ENCODE measurements at places on chromosomes 3 and 15.

DNA sequence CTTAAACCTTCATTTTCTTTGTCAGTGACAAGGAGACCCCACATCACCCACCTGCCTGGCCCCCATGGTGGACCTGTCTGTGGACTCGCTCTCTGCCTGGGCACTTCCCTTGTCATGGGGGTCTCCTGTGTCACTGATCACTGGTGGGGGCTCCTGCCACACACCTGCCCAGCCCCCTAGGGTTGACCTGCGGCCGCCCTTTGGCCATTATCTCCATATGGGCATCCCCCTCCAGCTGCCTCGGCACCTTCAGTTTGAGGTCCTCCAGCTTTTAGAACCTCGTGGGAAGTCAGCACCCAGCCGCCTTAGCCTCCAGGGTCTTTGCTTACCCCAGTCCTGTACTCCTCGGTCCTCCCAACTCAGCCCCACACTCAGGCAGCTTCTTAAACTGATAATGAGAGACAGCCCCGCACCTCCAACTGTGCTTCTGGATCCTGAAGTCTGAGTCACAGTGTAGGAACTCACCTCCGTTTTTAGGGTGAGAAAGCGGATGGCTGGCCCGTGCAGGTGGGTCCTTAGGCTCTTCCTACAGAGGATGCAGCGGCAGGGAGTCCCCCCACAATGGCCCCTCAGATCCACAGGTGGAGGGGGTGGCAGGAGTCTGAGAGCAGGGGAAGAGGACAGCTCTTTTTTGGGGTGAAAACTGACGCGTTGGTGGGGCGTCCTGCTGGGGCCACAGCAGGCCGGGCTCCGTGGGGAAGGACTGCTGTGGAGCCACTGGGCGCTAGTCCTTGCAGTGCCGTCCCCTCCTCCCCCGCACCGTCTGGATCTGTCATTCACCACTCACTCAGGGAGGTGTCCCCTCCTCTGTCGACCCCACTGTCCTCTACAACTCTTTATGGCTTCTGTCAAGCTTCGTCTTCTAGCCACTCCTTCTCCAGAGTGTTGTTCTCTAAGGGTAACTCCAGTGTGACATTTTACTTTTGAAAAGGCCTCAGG lies 8.7 kb upstream of the PRR23E start:
- DNase-seq, result no peak

GRCh38 chr3:22565393-22565792 lies 637.7 kb upstream of the UBE2E2 start:
- no peak for DNase-seq

- no peak for DNase-seq
Observed at GRCh38 chr15:26772154-26773066, at the start of gene GABRB3. Gene GABRB3, minus strand, starts transcription at chr15:26773066.

- no peak for DNase-seq
Observed at GRCh38 chr3:4506559-4507023, 13.4 kb downstream of the ITPR1 start.

DNA sequence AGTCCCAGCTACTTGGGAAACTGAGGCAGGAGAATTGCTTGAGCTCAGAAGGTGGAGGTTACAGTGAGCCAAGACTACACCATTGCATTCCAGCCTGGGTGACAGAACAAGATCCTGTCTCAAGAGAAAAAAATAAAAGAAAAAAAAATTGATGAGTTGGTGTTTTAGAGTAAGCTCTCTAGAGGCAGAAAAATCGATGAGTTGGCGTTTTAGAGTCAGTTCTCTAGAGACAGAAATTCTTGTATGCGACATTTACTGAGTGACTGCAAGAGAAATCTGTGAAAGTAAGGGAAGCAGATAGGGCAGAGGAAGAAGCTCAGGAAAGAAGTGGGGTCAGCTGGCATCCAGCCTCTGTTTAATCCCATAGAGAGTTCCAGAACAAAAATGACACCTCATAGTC lies 298.7 kb upstream of the ARRDC4 start:
- no peak for DNase-seq

- DNase-seq, result no peak
Observed at GRCh38 chr3:27380433-27381357, 11.5 kb upstream of the NEK10 start.

DNA sequence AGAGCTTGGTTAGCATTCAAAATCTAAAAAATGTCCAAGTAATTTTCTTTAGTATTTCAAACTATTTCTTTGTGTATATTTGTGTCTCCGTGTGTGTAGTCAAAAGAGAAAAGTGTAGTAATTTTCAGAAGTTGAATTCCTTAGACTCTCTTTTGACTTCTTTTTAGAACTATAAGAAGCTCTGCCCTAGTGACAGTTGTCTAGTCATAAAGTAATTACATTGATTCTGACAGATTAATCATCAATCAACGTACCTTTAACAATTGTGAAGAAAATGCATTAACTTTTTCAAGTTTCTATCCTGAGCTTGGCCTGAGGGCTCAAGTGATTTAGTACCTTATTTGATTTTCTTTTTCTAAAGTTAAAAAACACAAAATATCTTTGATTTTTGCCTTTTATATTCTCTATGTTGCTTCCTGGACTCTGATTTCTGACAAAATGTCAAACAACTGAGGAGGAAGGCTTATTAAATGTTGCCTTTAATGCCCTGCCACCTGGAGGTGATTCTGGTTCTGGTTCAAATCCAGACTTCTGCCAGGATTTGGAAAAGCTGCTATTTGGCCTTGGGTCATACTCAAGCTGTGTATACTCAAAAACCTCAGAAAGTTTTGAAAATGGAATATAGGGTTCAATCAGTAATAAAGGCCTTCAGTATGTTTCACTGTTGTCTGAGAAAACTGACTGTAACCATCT lies 653.6 kb downstream of the NSUN3 start:
- no peak for DNase-seq

DNA sequence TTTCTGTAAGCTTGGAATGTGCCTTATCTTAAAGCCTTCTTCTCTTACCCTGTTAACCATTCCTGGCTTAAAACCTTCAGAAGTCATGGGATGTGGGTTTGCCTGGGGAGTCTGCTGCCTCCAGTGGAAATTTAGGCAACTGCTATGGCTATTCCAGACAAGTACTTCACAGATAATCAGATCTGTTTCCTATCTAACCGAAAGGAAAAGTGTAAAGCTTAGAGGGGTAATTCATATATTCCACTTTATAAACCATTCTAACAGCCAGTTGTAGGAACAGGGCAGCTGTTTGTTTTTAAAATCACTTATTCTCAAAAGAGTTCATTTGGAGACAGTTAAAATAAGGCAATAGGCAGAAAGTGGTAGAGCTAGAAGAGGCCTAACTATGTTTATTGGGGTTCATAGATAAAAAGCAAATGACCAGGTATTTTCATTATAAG lies 219.9 kb downstream of the TCF12 start:
- DNase-seq, result no peak

- DNase-seq, result no peak
Observed at GRCh38 chr3:140223631-140224030, 288.6 kb downstream of the CLSTN2 start.
